Activated T-cell treated with anti-CD3 and anti-CD28 coated beads, Interleukin-2, amount 50 U/mL, for 24 hours (primary cell): ENCODE measurements at places on chromosomes 12 and 14.

- DNase-seq, result no peak
- H3K4me1 ChIP-seq, result no peaks in the 10 kb centered on the region
- no peak overlapping the region for H3K27ac ChIP-seq
- no peaks in the 10 kb centered on the region for H3K27me3 ChIP-seq
Observed at GRCh38 chr12:58888131-58888783, 32.0 kb downstream of the LRIG3 start.

DNA sequence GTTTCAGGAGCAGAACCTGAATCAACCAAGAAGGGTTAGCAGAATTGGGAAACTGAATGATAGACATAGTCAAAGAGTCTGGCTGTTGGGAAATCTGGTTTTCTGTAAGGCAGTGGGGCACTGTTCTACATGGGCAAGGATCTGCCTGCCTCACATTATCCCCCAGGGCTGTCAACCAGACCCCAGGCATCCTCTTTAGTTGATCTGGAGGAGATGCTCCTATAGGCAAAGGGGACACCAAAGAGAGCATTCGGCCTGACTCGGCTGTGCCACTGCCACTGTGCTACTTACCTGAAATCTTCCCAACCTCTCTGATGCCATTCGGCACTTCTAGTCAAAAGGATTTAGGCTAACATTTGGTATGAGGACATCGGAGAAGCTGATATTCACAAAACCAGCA is 4.1 kb downstream of the ISCU start:
- H3K27me3 ChIP-seq, result no peaks in the 10 kb centered on the region
- DNase-seq, result no peak
- peak overlapping the region; percentile 80 for H3K27ac ChIP-seq

- no peak for DNase-seq
- H3K36me3 ChIP-seq, result peaks cover 91% of the 10 kb centered on the region
- H3K27me3 ChIP-seq, result no peaks in the 10 kb centered on the region
- no peak overlapping the region for H3K27ac ChIP-seq
- no peak overlapping the region for H3K4me3 ChIP-seq
Observed at GRCh38 chr12:109524466-109525278, 47.2 kb downstream of the UBE3B start.

DNA sequence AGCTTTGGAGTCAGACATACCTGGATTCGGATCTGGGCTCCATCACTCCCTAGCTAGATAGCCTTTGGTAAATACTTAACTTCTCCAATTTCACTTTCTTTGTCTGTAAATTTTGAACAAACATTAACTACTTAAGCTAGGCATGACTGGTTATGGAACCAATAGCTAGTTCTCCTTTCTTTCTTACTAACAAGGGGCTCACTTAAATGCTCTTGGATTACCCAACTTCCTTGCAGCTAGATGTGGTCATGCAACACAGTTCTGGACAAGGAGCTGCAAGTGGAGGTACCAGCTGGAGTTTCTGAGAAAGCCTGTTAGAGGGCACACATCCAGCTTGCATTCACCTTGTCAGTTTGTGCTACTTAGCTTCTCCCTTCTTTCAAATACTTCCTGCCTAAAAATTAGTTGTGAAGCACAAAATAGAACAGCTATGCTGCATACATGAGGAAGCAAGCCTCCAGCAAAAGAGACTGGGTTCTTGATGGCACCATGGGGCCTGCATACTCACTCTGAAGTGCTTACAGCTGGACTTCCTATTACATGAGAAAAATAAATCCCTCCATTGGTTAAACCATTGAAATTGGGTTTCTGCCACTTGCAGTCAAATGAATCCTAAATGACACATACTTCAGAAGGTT is 210.1 kb upstream of the EEA1 start:
- H3K36me3 ChIP-seq, result no peaks in the 10 kb centered on the region
- H3K27ac ChIP-seq, result no peak overlapping the region
- peaks cover 17% of the 10 kb centered on the region for H3K4me1 ChIP-seq
- no peak overlapping the region for H3K4me3 ChIP-seq
- peaks cover 2% of the 10 kb centered on the region for H3K27me3 ChIP-seq

- H3K4me1 ChIP-seq, result peaks cover 17% of the 10 kb centered on the region
- DNase-seq, result no peak
Observed at GRCh38 chr14:67497216-67497615, 8.7 kb upstream of the TMEM229B start.

GRCh38 chr14:69501423-69501838 is 16.9 kb downstream of the PLEKHD1 start:
- no peak overlapping the region for H3K4me3 ChIP-seq
- H3K4me1 ChIP-seq, result no peaks in the 10 kb centered on the region
- H3K27ac ChIP-seq, result no peak overlapping the region

DNA sequence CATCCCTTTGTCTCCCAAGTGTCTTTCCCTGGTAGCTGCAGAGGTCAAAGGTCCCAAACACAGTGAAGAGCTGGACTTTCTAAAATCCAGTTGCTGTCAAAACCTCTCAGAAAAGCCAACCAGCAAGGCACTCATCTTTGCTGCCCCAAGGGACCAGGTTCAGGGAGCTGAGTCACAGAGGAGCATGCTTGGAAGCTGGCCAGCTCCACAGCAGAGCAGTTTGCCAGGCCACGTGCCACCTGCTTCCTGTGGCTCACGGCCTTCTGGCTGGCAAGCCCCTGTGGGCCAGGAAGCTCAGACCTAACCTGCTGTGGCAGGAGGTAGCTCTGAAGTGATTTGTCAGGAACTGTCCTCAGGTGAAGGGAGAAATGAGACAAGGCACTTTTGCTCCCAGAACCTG is 3.6 kb downstream of the ISCU start:
- peak; percentile 69 for DNase-seq
- H3K4me1 ChIP-seq, result peaks cover 79% of the 10 kb centered on the region
- peaks cover 86% of the 10 kb centered on the region for H3K36me3 ChIP-seq
- H3K4me3 ChIP-seq, result no peak overlapping the region
- H3K27ac ChIP-seq, result peak overlapping the region; percentile 80
